ENCODE measurements at places on chromosomes 12 and 14. TPM values are rescaled to one million over a fixed set of nuclear protein-coding genes. Genes with fewer than 3 reads are reported as not detected.

CCDC85C gene
- polyA plus RNA-seq = 30.1 TPM

TGFB3 gene
- 2.8 TPM for polyA plus RNA-seq

IQSEC3 gene
- 0.14 TPM for polyA plus RNA-seq

INSM2 gene
- polyA plus RNA-seq = not detected

JAG2 gene
- polyA plus RNA-seq = 32.4 TPM

BTBD7 gene
- polyA plus RNA-seq = 10.7 TPM

SMOC1 gene
- polyA plus RNA-seq = 0.16 TPM

FOXN4 gene
- polyA plus RNA-seq = not detected

Data from esophagus (tissue), 2 donors.